ENCODE measurements at places on chromosomes 6 and 20.

GRCh38 chr6:47335466-47335865 is 25.8 kb upstream of the TNFRSF21 start:
- no peak for DNase-seq

- DNase-seq = no peak
Observed at GRCh38 chr6:149364557-149364956, 35.5 kb upstream of the SUMO4 start.

DNA sequence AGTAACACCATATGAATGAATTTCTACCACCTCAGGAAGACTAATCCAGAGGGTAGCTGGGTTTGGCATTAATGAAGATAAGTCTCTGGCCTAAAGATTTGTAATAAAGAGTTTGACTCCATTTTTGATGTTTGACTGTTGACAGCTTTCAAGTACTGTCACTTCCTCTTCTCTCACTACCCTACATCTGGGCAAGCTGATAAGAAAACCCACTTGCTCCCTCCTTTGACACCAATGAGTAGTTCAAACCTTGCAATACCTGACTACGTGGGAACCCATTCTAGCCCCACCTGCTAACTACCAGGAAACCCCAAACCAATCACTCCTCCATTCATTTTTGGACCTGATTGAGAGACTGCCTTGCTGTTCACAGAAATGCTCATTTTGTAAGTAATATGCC is 621.5 kb downstream of the TENT5A start:
- DNase-seq = no peak

GRCh38 chr20:43812216-43812615 is 85.4 kb upstream of the GTSF1L start:
- DNase-seq = no peak

- DNase-seq = no peak
Observed at GRCh38 chr6:142343938-142344337, 42.1 kb downstream of the ADGRG6 start.

DNA sequence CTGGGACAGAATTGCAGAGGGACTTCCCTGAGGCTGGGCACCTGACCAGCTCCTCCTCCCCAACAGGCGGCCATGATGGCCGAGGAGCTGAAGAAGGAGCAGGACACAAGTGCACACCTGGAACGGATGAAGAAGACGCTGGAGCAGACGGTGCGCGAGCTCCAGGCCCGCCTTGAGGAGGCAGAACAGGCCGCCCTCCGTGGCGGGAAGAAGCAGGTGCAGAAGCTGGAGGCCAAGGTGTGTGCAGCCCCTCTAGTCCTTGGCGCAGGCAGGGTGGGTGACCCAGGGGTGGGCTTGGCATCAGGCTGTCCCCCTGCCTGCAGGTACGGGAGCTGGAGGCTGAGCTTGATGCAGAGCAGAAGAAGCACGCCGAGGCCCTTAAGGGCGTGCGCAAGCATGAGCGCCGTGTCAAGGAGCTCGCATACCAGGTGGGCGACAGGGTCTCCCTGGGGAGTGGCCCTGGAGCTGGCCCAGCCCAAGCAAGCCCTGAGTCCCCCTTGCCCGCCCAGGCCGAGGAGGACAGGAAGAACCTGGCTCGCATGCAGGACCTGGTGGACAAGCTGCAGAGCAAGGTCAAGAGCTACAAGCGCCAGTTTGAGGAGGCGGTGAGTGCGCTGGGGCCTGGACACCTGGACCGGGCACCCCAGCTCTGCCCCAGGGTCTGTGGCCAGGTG is 45.4 kb downstream of the MYH7B start:
- no peak for DNase-seq

DNA sequence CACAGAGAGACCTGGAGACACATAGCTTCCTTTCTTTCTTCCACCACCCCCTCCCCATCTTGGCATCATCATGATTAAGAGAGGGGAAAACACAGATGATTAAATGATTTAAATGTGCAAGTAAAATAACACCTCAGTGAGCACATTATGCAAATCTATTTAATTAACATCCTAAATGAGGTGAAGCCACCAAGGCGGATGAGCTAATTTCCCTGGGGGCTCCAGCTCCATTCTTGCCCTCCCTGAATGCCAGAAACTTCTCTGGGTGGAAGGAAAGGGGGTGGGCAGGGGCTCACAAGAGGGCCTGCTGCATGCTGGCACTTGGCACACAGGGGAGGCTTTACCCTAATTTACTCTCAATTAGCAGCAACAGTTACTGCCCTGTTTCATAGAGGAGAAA is 32.5 kb upstream of the TGM2 start:
- DNase-seq = no peak

GRCh38 chr20:39670988-39671387 is 708.8 kb downstream of the DHX35 start:
- no peak for DNase-seq
